ENCODE measurements at places on chromosomes 6 and 20.
A peak's percentile ranks its signal among the peaks of the same experiment; 100 is the strongest.

DNA sequence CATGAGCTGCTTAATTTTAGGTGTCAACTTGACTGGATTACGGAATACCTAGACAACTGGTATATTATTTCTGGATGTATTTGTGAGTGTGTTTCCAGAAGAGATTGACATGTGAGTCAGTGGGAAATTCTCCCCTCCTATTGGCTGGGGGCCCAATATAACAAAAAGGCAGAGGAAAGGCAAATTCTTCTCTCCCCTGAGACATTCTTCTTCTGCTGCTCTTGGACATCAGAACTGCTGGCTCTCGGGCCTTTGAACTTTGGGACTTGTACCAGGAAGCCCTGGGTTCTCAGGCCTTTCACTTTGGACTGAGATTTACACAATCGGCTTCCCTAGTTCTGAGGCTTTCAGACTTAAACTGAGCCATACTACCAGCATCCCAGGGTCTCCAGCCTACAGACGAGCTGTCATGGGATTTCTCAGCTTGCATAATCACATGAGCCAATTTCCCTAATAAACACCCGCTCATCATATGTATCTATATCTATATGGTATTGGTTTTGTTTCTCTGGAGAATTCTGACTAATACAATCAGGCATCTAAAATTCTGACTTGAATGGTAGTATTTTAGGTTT, 7.6 kb upstream of the BTN3A3 start:
- no peaks in the 10 kb centered on the region for H3K4me1 ChIP-seq
- H3K27me3 ChIP-seq: no peaks in the 10 kb centered on the region
- no peak overlapping the region for H3K4me3 ChIP-seq
- DNase-seq: no peak
- H3K27ac ChIP-seq: no peak overlapping the region
- no peaks in the 10 kb centered on the region for H3K36me3 ChIP-seq

GRCh38 chr6:132209351-132209750, 191.9 kb downstream of the MOXD1 start:
- no peaks in the 10 kb centered on the region for H3K4me1 ChIP-seq
- no peaks in the 10 kb centered on the region for H3K36me3 ChIP-seq
- no peak overlapping the region for H3K4me3 ChIP-seq
- H3K27me3 ChIP-seq: no peaks in the 10 kb centered on the region

- no peak overlapping the region for H3K27ac ChIP-seq
- H3K36me3 ChIP-seq: no peaks in the 10 kb centered on the region
- H3K4me1 ChIP-seq: no peaks in the 10 kb centered on the region
- no peak overlapping the region for H3K4me3 ChIP-seq
- no peaks in the 10 kb centered on the region for H3K27me3 ChIP-seq
Measured at GRCh38 chr20:12924126-12924525, 84.6 kb upstream of the SPTLC3 start.

DNA sequence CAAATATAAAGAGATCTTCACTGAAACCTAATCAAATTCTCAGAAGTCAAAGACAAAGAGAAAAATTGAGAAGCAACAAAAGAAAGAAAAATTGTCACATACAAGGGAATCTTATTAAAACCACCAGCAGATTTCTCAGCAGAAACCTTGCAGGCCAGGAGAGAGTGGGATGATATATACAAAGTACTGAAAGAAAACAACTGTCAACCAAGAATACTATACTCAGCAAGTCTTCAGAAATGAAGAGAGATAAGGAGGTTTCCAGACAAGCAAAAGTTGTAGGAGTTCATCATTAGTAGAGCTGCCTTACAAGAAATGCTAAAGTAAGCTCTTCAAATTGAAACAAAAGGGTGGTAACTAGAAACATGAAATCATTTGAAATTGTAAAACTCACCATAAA, 345.6 kb downstream of the MAFB start:
- no peak for DNase-seq
- no peaks in the 10 kb centered on the region for H3K36me3 ChIP-seq
- no peaks in the 10 kb centered on the region for H3K27me3 ChIP-seq
- no peaks in the 10 kb centered on the region for H3K4me1 ChIP-seq

DNA sequence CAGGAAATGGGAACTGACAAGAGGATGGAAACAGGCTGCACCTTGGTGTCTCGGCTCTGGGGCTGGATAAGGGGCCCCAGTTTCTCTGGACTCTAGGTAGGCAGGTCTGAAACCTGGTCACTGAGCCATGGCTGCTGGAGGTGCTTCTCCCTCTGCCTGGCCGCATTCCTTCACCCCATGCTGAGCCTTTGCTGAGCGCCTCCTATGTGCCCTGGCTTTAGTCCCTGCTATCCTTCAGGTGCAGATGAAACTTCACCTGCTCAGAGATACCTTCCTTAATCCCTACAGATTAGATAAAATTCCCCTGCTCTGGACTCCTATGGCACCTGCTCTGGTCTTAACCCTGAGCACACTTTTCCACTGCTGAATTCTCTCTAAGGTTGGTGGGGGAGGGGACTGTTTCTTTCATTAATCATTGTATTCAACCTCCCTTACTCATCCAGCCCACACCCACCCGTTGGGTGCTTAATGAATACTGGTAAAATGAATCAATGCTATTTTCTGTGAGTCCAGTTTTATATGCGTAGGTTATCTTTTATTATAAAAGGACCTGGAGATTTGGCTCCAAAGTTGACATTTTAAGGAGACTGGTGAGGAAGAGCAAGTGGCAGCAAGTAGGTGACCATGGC, 19.3 kb downstream of the MYLK4 start:
- no peaks in the 10 kb centered on the region for H3K27me3 ChIP-seq
- no peak for DNase-seq
- H3K4me1 ChIP-seq: peaks cover 8% of the 10 kb centered on the region
- no peaks in the 10 kb centered on the region for H3K36me3 ChIP-seq

DNA sequence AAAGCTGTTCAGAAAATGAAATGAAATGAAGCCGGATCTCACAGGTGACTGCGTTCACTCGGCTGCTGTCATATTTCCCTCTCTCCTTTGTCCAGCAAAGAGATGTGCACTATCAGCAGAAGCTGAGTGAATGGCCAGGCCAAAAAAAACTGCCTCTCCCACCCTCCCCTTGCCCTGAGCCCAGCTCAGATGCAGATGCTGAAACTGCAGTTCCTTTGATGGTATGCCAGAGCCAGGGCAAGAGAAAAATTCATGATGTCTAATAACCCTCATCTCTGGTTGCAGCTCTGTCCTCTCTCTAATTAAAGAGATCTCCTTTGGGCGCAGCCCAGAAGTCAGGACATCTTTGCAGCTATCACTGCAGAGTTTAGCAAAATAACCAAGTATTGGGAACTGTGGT, 210.5 kb upstream of the RIN2 start:
- H3K27ac ChIP-seq: no peak overlapping the region
- no peaks in the 10 kb centered on the region for H3K4me1 ChIP-seq
- no peak overlapping the region for H3K4me3 ChIP-seq
- H3K27me3 ChIP-seq: no peaks in the 10 kb centered on the region

DNA sequence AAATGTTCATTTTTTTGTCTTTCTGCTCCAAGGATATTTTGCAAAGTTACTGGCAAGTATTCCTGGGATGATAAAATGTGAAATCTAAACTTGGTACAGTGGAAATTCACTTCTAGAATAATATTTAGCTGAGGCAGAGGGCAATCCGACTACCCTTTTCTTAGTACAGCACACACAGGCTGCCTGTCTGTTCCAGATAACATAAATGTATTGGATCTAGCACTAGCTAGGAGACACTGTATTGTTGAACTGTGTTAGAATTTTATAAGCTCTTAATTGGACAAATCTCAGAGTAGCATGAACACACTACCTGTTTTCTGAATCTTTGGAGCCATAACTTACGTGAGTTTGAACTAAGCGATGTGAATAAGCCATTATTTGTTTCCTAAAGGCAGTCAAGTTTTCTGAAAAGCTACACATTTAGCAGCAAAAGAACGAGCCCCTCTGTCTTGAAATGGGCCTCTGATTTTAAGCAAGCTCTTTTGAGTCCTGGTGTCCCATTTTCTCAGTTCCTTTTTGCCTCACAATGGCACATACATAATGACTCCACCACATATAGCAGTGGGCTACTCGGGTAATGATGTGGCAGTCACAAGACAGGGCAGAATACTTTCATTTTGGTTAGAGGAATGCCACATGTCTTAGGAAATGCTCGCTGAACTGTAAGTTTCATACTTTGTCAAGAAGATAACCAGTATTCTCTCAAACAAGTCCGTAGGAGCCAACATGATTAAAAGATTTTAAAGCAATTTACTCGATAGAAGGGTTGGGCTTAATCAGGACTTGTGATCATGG, 116.5 kb upstream of the ESR1 start:
- no peaks in the 10 kb centered on the region for H3K27me3 ChIP-seq
- H3K4me1 ChIP-seq: no peaks in the 10 kb centered on the region
- H3K4me3 ChIP-seq: peak overlapping the region; percentile 69
- H3K36me3 ChIP-seq: no peaks in the 10 kb centered on the region
- DNase-seq: no peak

- no peaks in the 10 kb centered on the region for H3K36me3 ChIP-seq
- peaks cover 2% of the 10 kb centered on the region for H3K4me1 ChIP-seq
- H3K4me3 ChIP-seq: no peak overlapping the region
Measured at GRCh38 chr6:154650351-154650750, 82.9 kb upstream of the SCAF8 start.

- H3K4me3 ChIP-seq: no peak overlapping the region
- H3K27ac ChIP-seq: no peak overlapping the region
- no peaks in the 10 kb centered on the region for H3K27me3 ChIP-seq
- H3K4me1 ChIP-seq: peaks cover 3% of the 10 kb centered on the region
- peak; percentile 81 for DNase-seq
- H3K36me3 ChIP-seq: no peaks in the 10 kb centered on the region
Measured at GRCh38 chr6:168355716-168356522, 36.3 kb upstream of the DACT2 start.

DNA sequence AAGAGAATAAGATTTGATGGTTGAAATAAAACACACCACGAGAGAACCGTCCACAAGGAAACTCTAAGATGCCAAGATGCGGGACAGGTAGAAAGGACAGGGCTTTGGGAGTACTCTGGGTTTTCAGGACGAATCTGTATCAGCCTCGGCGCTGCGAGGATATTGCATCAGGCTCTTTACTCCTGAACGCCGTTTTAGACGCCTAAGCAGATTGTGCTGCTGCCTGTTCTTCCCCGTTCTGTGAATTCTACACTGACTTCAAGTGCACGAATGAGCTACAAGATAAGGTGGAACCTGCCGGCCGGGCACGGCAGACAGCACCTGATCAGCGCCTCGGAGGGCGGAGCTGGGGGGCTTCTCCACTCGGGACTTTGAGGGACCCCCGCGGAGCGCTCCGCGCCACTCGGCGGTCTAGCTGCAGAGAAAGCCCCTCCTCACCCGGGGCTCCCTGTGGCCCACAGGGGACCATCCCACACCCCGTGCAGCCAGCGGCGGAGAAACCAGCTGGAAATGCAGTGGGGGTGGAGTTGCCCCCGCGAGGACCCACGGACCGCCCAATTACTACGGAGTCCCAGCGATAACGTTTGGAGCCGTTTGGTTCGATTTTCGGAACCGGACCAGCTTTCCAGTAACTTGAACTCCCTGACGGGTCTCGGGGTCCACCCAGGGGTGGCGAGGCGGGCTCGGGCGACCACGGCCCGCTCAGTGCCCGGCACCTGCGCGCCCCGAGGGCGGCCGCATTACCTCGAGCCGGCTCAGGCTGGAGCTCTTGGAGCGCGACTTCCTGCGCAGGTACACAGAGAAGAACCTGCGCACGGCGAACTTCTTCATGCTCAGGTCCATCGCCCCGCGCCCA, 646 bp downstream of the RPS6KA2 start:
- no peaks in the 10 kb centered on the region for H3K27me3 ChIP-seq
- no peaks in the 10 kb centered on the region for H3K36me3 ChIP-seq
- peak overlapping the region; percentile 26 for H3K27ac ChIP-seq
- H3K4me1 ChIP-seq: peaks cover 8% of the 10 kb centered on the region
- peak; percentile 78 for DNase-seq
- peak overlapping the region; percentile 80 for H3K4me3 ChIP-seq

GRCh38 chr20:32040142-32040953, 11.7 kb upstream of the HCK start:
- H3K36me3 ChIP-seq: no peaks in the 10 kb centered on the region
- H3K4me3 ChIP-seq: no peak overlapping the region
- H3K4me1 ChIP-seq: no peaks in the 10 kb centered on the region
- no peak overlapping the region for H3K27ac ChIP-seq
- DNase-seq: no peak
- no peaks in the 10 kb centered on the region for H3K27me3 ChIP-seq

DNA sequence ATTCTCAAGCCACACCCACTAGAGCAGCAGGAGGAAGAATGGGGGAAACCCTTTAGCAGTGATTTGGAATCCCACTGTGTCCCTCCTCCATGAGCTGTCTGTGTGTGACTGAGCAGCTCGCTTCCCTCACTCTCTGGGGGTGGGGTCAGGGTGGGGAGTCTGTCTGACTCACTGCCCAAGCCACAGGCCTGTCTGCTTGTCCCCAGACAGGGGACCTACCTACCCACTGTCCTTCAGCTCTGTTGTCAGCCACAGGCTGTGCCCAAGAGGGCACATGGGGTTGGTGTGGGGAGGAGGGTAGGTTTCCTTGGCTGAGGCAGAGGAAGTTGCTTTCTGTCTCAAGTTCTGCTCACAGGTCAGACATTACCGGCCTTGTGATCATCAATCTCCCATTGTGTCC, 127.0 kb downstream of the MAFB start:
- DNase-seq: peak; percentile 31
- H3K4me3 ChIP-seq: no peak overlapping the region
- H3K4me1 ChIP-seq: no peaks in the 10 kb centered on the region
- H3K27ac ChIP-seq: no peak overlapping the region

- H3K36me3 ChIP-seq: no peaks in the 10 kb centered on the region
- no peak overlapping the region for H3K4me3 ChIP-seq
- H3K4me1 ChIP-seq: no peaks in the 10 kb centered on the region
- no peak for DNase-seq
- H3K27ac ChIP-seq: no peak overlapping the region
Measured at GRCh38 chr20:48610996-48611395, 216.8 kb downstream of the PREX1 start.

GRCh38 chr20:52193133-52193532, 1.6 kb upstream of the ZFP64 start:
- no peaks in the 10 kb centered on the region for H3K4me1 ChIP-seq
- no peak overlapping the region for H3K27ac ChIP-seq
- no peaks in the 10 kb centered on the region for H3K36me3 ChIP-seq
- H3K4me3 ChIP-seq: no peak overlapping the region
- H3K27me3 ChIP-seq: no peaks in the 10 kb centered on the region

DNA sequence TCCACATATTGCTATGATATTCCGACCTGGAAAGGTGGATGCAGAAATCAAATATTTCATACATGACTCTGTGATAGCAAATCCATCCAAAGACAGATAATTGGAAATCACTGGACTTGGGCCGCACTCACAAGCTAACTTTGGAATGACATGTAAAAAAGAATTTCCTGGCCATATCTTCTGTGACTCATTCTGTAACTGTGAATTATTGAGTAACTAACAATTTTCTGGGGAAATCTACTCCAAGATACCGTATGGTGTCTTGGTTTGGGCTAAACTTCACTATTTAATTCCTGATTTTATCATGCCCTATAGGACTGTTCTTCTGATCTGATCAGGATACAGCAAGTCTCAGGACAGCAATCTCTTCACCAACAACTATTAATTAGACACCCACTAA, 92.7 kb upstream of the LY86 start:
- DNase-seq: no peak
- H3K27ac ChIP-seq: no peak overlapping the region
- no peaks in the 10 kb centered on the region for H3K4me1 ChIP-seq
- no peaks in the 10 kb centered on the region for H3K36me3 ChIP-seq

GRCh38 chr20:62027116-62027515, 38.6 kb downstream of the TAF4 start:
- peak; percentile 30 for DNase-seq
- no peaks in the 10 kb centered on the region for H3K4me1 ChIP-seq
- H3K27ac ChIP-seq: no peak overlapping the region
- H3K27me3 ChIP-seq: no peaks in the 10 kb centered on the region

- DNase-seq: peak; percentile 80
- no peaks in the 10 kb centered on the region for H3K36me3 ChIP-seq
- H3K27me3 ChIP-seq: no peaks in the 10 kb centered on the region
- no peak overlapping the region for H3K4me3 ChIP-seq
Measured at GRCh38 chr6:148464319-148465010, 121.8 kb downstream of the SASH1 start.

Data from kidney (tissue), 22 donors.